ENCODE measurements at places on chromosomes 6 and 20. TPM values are rescaled to one million over a fixed set of nuclear protein-coding genes. Genes with fewer than 3 reads are reported as not detected.

The EBF4 gene
- total RNA-seq = 10.2 TPM

The SLC22A7 gene
- 2.0 TPM for total RNA-seq

The VWA7 gene
- 32.5 TPM for total RNA-seq

The CLPSL2 gene
- total RNA-seq = not detected

The RAET1L gene
- total RNA-seq = 3.3 TPM

GRCh38 chr6:44035621-44036020 lies 91.6 kb downstream of the MRPL14 start:
- no peaks in the 10 kb centered on the region for H3K36me3 ChIP-seq
- no peak overlapping the region for H3K27ac ChIP-seq
- DNase-seq = no peak
- H3K27me3 ChIP-seq = no peaks in the 10 kb centered on the region
- H3K4me3 ChIP-seq = no peak overlapping the region

DNA sequence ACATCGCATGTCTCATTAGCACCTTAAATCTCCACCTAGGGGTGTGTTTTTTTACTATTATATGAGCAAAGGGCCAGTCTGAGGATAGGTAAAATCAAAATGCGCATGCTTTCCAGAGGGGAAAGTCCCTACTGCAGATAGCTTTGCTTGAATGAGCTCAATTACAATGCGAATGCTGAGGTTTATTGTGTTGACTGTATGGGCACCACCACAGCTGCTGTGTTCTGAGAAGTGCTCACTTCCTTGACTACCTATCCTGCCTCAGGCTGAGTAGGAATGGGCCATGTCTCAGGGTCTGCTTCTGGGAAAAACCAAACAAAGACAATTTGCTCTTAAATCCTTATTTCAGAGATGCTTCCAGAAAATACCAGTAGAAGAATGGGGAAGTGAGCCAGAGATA lies 36.6 kb downstream of the MOCS1 start:
- no peak for DNase-seq
- H3K4me3 ChIP-seq = no peak overlapping the region

- H3K36me3 ChIP-seq = no peaks in the 10 kb centered on the region
- no peak overlapping the region for H3K27ac ChIP-seq
- no peak overlapping the region for H3K4me3 ChIP-seq
Measured at GRCh38 chr6:142002825-142003405, 129.8 kb upstream of the GJE1 start.

- no peak overlapping the region for H3K4me3 ChIP-seq
- H3K27ac ChIP-seq = no peak overlapping the region
- no peaks in the 10 kb centered on the region for H3K36me3 ChIP-seq
- no peaks in the 10 kb centered on the region for H3K4me1 ChIP-seq
Measured at GRCh38 chr6:98579079-98579478, 255.3 kb upstream of the POU3F2 start.

GRCh38 chr6:47044397-47044796 lies 2.3 kb upstream of the ADGRF1 start:
- no peaks in the 10 kb centered on the region for H3K36me3 ChIP-seq
- no peak overlapping the region for H3K27ac ChIP-seq
- no peaks in the 10 kb centered on the region for H3K4me1 ChIP-seq
- no peak overlapping the region for H3K4me3 ChIP-seq

GRCh38 chr20:23278172-23278571 lies 72.4 kb upstream of the NXT1 start:
- H3K4me1 ChIP-seq = no peaks in the 10 kb centered on the region
- H3K36me3 ChIP-seq = no peaks in the 10 kb centered on the region
- H3K27me3 ChIP-seq = no peaks in the 10 kb centered on the region
- no peak for DNase-seq

DNA sequence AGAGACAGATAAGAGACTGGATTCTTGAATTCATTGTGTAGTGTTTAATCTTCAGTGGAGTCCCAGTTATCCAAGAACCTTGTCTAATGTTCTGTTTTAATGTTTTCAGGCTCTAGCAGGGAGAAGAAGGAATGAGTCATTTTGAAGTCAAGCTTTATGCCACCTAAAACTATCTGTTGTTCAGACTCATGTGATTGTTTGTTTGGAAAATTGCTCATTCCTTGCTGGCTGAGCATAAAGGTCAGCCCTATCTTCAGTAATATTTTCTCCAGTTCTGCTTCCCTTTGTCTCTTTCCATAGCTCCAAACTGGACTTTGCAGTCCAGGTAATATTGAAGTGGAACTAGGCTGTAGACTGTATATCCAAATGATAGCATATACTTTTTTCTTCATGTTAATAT lies 34.2 kb downstream of the CLVS2 start:
- H3K4me3 ChIP-seq = no peak overlapping the region
- DNase-seq = no peak
- H3K27me3 ChIP-seq = no peaks in the 10 kb centered on the region
- no peaks in the 10 kb centered on the region for H3K4me1 ChIP-seq

DNA sequence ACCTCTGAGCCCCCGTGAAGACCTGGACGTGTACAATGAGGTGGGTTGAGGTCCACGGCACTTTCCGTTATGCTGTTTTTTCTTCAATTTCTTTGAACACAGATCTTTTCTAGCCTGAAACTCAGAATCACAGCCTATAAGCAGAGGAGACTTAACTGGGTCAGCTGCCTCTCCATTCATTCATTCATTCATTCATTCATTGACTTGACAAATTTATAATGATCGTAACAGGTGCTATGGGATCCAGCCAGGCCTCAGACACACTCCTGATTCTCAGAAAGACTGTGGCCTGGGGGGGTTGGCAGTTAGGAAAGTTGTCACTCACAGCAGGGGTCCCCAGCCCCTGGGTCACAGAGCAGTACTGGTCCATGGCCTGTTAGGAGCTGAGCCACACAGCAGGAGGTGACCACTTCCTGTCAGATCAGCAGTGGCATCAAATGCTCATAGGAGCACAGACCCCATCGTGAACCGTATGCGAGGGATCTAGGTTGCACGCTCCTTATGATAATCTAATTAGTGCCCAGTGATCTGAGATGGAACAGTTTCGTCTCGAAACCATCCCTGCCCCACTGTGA lies 38.6 kb upstream of the IRF4 start:
- no peaks in the 10 kb centered on the region for H3K36me3 ChIP-seq
- no peaks in the 10 kb centered on the region for H3K4me1 ChIP-seq
- no peak for DNase-seq
- H3K27ac ChIP-seq = no peak overlapping the region
- no peak overlapping the region for H3K4me3 ChIP-seq

- H3K4me1 ChIP-seq = no peaks in the 10 kb centered on the region
- no peaks in the 10 kb centered on the region for H3K27me3 ChIP-seq
- H3K4me3 ChIP-seq = no peak overlapping the region
- no peak for DNase-seq
- H3K27ac ChIP-seq = peak overlapping the region; percentile 43
Measured at GRCh38 chr6:144263786-144264185, 21.3 kb upstream of the UTRN start.

DNA sequence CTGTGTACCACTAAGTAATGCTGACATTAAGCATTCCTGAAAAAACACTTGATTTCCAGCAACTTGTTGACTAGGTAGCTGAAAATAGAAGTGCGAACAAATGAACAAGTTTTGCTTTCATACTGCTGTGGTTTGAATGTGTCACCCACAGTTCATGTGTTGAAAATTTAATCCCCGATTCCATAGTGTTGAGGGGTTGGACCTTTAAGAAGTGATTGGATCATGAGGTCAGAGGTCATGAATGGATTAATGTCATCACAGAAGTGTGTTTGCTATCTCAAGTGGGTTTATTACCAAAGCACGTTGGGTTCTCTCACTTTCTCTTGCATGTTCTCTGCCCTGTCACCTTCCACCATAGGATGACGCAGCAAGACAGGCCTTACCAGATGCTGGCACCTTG lies 568.5 kb downstream of the UTRN start:
- H3K27ac ChIP-seq = no peak overlapping the region
- peaks cover 4% of the 10 kb centered on the region for H3K36me3 ChIP-seq
- no peaks in the 10 kb centered on the region for H3K4me1 ChIP-seq
- H3K4me3 ChIP-seq = no peak overlapping the region

- H3K27me3 ChIP-seq = no peaks in the 10 kb centered on the region
- H3K36me3 ChIP-seq = no peaks in the 10 kb centered on the region
- DNase-seq = no peak
Measured at GRCh38 chr20:35002426-35003210, 47.0 kb downstream of the MYH7B start.

DNA sequence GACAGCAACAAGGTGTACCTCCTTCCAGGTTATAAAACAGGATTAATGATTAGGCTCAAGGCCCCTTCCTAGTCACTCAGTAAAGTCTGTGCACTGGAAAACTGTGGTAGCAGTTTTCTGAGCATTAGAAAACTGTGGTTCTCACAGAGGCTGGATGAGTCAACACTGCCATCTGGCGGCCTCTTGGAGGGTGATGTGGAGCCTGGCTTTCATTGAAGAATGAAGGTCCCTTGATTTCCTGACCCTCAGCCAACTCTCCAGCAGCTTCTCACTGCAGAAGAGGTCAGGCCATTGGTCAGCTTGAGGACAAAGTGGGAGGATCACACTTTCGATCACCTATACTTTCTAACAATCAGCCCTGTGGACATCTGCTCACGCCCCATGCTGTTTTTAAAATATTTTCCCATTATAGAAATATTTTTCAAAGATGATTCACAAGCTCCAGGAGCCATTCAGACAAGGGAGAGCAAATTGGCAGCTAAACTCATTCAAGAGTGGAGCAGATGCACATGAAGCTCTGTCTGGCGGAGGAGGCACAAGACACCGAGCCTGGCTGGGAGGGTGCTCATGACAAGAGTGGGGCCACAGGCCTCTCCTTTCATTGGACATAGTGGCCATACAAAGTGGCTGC lies 23.2 kb downstream of the PSMB1 start:
- no peaks in the 10 kb centered on the region for H3K4me1 ChIP-seq
- H3K4me3 ChIP-seq = no peak overlapping the region
- H3K27ac ChIP-seq = no peak overlapping the region
- DNase-seq = peak; percentile 94
- no peaks in the 10 kb centered on the region for H3K27me3 ChIP-seq
- no peaks in the 10 kb centered on the region for H3K36me3 ChIP-seq

DNA sequence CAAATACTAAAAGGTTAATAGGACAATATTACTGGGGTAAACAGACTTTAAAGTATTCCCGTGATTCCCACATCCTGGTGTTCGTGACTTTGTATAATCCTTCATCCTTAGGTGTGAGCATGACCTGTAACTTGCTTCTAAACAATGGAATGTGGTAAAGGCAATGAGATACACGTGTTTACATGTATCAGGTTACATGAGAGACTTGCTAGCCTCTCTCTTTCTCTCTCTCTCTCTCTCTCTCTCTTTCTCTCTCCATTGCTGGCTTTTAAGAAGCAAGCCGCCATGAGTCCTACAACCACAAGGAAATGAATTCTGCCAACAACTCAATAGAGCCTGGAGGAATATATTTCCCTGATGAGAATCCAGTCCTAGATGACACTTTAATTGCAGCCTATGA lies 83.9 kb upstream of the LGSN start:
- no peaks in the 10 kb centered on the region for H3K36me3 ChIP-seq
- H3K27me3 ChIP-seq = no peaks in the 10 kb centered on the region
- H3K27ac ChIP-seq = no peak overlapping the region
- no peak overlapping the region for H3K4me3 ChIP-seq

DNA sequence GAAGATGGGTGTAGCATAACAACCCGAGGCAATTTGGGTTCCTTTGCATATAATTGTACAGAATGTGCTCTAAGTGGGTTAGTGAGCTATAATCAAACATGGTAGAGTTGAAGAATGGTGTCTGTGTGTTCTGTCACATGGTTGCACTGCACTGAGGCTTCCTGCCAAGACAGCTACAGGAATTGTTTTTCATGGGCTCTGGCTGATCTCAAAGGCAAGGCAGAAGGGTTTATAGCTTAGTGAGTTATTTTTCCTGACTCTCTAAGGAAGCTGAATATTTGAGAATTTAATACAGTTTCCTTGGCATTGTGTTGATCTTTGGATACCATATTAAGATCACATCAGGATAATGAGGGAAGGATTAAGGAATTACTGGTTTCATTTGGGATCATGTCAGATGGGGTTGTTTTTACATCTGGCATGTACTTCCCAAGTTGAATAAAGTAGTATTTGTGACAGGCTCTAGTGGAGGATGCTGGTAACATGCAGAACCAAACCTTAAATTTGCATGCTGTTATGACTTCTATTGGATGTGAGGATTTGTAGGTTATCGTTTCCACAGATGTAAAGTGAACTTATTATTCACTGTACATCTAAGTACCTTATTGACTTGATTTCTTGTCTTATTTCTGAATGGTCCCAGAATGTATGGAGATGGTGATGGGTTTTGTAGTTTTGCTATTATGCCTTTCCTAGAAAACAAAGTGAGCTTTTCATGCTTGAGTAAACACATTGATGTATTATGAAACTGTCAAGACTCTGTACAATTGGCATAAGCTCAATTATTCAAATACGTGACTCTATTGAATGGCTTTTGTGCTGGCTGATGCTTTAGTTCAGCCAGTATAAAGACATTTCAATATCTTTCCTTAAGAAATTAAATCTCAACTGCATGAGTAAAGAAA lies 43.3 kb downstream of the LRRC1 start:
- no peak overlapping the region for H3K27ac ChIP-seq
- no peaks in the 10 kb centered on the region for H3K36me3 ChIP-seq
- H3K4me3 ChIP-seq = no peak overlapping the region
- DNase-seq = no peak
- H3K4me1 ChIP-seq = no peaks in the 10 kb centered on the region

DNA sequence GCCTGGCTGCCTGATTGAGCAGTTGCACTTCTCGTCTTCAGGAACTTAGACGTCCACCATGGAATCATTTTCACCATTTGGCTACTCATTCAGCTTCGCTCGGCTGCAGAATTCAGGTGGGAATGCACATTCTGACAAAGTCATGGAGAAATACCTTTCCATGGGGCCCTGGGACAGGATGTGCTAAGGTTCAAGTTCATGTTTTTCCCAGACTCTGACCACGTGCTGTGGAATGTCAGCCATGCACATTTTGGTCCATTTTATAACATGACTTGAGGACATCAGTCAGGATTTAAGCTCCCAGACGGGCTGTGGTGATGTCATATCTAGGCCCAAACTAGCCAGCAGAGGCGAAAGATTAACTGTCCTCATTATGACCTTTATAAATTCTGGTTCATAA lies 205.3 kb downstream of the TBXT start:
- H3K36me3 ChIP-seq = no peaks in the 10 kb centered on the region
- DNase-seq = no peak
- no peak overlapping the region for H3K4me3 ChIP-seq
- H3K4me1 ChIP-seq = no peaks in the 10 kb centered on the region

DNA sequence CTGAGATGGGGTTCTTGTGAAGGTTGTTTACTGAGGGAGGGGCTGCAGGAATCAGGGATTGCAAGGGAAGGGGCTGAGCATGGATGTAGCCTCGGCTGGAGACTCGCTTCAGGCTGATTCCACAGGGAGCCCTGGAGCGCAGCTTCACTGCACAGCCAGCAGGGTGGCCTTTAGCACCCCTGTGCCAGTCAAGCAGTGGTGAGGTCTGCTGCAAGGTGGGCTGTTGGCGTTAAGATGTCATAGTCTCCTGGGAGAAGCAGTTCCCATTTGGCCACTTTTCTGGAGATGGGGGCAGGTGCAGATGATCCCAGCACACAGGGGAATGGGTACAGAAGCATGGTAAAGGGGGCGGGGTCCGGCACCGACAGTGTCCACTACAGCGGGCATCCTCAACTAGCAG lies 126.3 kb downstream of the TOX2 start:
- no peaks in the 10 kb centered on the region for H3K27me3 ChIP-seq
- H3K4me3 ChIP-seq = no peak overlapping the region
- H3K36me3 ChIP-seq = no peaks in the 10 kb centered on the region
- no peak overlapping the region for H3K27ac ChIP-seq
- H3K4me1 ChIP-seq = no peaks in the 10 kb centered on the region
- DNase-seq = no peak

GRCh38 chr6:47242483-47243386 lies 67.0 kb downstream of the TNFRSF21 start:
- DNase-seq = peak; percentile 93
- H3K4me3 ChIP-seq = no peak overlapping the region
- H3K4me1 ChIP-seq = peaks cover 15% of the 10 kb centered on the region
